Stimulated activated CD4-positive, alpha-beta T cell treated with anti-CD3 and anti-CD28 coated beads, Interleukin-15, amount 100 ng/mL, for 1 hour (primary cell): ENCODE measurements at places on chromosomes 3 and 15.

DNA sequence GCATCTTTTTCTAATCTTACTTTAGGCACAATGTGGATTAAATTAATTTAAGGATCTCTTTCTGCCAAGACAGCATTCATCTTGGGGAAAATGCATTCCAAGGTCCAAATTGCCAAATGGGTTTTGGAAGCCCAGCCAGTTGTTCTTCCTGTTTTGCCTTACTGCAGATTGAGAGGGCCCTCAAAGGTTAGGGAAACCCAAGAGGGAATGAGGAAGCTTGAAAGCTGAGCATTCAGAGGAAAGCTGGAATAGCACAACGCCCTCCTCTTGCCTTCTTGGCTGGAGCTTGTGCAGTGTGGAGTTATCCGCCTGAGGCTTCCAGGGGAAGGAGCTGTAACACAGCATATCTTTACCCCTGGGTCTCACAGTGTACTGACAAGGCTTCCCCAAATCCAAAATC is 18.2 kb upstream of the SACM1L start:
- no peak for DNase-seq

DNA sequence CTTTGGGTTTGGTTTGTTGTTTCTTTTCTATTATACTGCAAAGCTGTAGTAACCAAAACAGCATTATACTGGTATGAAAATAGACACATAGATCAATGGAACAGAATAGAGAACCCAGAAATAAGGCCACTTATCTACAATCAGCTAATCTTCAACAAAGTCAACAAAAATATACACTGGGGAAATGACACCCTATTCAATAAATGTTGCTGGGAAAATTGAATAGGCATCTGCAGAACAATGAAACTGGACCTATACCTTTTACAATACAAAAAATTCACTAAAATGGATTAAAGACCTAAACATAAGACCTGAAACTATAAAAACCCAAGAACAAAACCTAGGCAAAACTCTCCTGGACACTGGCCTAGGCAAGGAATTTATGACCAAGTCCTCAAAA is 52.9 kb downstream of the TLNRD1 start:
- no peak for DNase-seq

- DNase-seq = no peak
Observed at GRCh38 chr3:151770956-151771355, 37.2 kb downstream of the AADACL2 start.

- no peak for DNase-seq
Observed at GRCh38 chr3:108062051-108062450, 28.8 kb downstream of the CD47 start.

GRCh38 chr15:98085003-98085639 is 124.6 kb downstream of the ARRDC4 start:
- no peak for DNase-seq

GRCh38 chr3:27556887-27557286 is 72.7 kb upstream of the SLC4A7 start:
- no peak for DNase-seq

DNA sequence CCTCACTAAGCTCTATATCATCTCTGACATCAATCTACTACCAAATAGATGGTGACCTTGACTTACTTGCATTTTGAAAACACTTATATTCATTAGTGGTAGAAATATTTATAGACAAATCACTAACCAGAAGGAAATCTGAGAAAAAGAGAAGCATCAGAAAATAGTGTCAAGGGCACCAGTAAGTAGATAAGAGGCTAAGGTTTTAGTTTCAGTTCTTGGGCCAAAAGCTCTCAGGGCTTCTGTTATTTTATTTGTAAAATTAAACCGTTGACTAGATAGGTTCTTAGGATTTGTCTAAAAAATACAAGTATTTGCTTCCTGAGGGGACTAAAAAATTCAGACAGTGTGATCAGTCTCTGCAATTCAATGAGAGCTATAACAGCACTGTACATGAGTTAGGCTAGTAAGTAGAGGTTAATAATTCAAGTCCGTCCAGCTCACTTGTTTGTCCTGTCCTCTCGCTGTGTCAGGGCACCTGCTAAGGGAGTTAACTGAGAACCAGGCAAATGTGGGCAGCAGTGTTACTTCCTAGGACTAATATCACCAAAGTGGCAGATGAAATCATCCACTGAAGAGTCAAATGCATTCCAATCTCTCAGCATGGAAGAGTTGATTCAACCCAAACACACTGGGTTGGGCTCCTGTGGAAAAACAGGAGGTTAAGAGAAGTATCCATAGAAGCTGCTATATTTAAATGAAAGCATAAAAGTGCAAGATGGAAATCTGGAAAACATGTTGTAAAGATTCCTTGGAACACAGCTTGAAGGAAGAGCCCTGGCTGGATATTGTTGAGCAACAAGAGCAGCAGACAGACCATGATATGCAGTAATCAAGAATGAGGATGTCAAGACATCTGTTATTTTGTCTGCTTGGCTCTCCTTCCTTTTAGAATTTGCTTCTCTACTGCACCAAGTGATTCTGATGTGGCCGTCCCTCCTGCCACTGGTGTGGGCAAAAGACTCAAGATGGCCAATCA is 134.9 kb upstream of the ZBTB20 start:
- no peak for DNase-seq

GRCh38 chr3:135106445-135106844 is 311.4 kb downstream of the EPHB1 start:
- no peak for DNase-seq

DNA sequence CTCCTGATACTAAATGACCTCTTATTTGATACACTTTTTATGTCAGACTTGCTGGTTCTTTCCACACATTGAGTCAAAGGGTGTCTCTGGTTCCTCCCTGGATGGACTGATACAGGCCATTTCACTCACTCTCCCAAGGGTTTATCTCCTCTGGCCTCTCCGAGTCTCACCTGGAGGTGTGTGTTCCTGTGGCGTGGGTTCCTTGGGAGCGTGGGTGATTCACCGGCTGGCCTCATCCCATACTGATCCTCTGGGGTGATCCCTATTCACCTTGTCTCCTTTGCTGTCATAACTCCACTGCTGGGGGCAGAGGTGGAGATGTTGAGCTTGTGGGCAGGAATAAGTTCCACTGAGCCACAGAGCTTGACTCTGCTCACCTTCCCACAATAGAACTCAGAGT is 61.1 kb downstream of the ST6GAL1 start:
- DNase-seq = no peak

DNA sequence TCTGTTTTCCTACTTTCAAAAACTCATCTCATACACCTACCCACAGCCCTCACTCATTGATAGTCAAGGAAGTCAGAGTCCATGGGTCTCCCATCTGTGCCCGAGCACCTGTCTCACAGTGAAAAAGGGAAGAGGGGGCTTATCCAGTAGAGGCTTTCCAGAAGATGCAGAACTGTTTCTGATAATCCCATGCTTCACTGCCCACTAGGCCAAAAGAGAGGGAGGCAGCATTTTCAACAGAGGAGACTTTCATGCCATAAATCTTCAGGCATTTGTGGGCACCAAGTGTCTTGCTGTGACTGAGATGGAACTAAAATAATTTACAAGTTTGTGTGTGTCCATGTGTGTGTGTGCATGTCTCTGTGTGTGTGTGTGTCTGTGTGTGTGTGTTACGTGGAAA is 117.9 kb upstream of the PHLDB2 start:
- DNase-seq = no peak
